ENCODE measurements at places on chromosomes 1 and 21. TPM values are rescaled to one million over a fixed set of nuclear protein-coding genes. Genes with fewer than 3 reads are reported as not detected.
A peak's percentile ranks its signal among the peaks of the same experiment; 100 is the strongest.

DNA sequence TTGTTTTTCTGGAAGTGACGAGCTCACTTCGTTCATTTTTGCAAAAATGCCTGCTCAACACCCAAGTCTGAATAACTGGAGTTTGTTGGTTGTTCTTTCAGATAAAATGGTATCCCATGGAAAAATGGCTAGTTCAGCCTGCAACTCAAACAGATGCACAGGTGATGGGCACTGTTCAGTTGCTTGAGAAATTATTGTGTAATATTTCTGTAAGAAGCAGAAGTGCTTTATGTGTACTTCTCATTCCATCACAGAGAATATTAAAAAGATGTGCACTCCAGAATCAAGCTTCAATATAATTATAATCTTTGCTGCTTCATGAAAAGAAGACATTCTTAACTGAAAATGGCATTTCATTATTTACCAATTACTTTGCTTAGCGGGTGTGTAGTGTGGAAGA is 9.1 kb downstream of the SYT2 start:
- no peak for DNase-seq

DNA sequence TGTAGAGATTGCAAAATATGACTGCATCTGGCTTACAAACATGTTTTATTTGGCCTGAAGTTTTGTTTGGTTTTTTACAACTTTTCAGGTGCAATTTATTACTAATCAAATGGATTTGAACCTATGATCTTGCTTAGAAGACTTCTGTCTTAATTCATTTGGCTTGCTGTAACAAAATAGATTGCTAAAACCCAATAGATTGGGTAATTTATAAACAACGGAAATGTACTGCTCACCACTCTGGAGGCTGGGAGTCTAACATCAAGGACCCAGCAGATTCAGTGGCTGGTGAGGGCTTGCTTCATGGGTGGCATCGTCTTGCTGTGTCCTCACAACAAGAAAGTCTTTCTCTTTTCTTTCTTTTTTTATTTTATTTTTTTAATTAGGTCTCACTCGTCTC is 72.9 kb downstream of the LBR start:
- no peak for DNase-seq

Gene FLG2
- total RNA-seq: not detected

GRCh38 chr1:85836736-85837135 is 128.5 kb upstream of the ZNHIT6 start:
- DNase-seq: no peak

DNA sequence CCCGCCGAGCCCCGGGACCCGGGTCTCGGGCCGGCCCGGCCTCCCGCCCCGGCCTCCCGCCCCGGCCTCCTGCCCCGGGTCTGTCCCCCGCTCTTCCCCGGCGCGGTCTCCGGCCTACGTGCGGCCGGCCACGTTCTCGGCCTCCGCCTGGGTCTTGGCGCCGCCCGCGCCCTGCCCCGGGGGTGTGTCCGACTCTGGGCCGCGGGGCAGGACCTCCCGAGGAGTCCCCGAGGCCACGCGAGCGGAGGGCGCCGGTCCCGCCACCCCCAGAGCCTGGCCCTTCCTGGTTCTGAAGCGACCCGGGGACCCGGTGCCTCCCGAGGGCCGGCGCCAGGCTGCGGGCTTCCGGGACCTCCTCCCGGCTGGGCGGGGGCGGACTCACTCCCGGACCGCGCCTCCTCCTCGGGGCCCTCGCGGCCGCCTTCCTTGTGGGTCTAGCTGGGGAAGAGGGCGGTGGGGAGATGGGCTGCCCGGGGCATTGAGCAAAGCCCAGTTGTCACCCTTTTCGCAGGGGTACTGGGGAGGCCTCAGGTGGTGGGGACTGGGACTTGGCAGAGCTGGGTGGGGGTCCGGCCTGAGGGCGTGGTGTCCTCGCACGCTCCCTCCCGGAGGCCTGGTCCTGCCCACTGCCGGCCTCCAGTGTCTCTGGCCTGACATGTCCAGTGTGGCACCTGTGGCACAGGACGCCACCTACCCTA is 558 bp downstream of the PFKL start:
- DNase-seq: peak; percentile 89

Gene ASCL5
- not detected for total RNA-seq

GRCh38 chr1:189431447-189431846 is 1046.2 kb downstream of the BRINP3 start:
- no peak for DNase-seq

- DNase-seq: no peak
These were observed 598.3 kb upstream of the CAMK1G start for GRCh38 chr1:208985231-208985630.

DNA sequence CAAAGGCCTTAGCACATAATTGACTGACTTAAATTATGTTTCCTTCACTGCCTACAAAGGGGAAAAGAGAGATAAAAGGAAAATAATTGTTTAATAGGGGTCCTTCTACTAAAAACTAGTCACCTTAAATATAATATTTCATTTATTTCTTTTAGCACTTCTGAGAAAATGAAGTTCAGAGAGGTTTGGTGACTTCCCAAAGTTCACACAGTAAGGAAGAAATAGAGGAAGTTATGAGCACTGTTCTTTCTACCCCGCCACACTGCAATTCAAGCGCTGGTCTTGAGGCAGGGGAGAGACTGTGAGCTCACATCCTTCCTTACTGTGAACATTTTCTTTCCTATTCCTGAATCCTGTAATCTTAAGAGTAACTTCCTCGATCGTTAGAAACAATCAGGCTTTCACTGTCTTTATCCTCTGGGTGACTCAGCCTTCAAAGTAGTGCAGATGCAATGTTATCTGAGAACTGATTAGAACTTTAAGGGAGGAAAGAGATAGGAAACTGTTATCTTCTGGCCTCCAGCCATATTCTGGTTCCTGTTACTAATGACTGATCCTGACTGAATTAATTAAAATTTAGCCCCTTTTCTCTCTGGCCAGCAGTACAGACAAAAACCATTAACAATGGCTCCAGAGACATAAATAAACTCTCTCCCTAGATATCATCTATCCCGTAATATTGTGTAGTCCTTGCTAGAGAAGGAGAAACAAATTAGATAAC is 6.8 kb downstream of the RGS5 start:
- DNase-seq: no peak

DNA sequence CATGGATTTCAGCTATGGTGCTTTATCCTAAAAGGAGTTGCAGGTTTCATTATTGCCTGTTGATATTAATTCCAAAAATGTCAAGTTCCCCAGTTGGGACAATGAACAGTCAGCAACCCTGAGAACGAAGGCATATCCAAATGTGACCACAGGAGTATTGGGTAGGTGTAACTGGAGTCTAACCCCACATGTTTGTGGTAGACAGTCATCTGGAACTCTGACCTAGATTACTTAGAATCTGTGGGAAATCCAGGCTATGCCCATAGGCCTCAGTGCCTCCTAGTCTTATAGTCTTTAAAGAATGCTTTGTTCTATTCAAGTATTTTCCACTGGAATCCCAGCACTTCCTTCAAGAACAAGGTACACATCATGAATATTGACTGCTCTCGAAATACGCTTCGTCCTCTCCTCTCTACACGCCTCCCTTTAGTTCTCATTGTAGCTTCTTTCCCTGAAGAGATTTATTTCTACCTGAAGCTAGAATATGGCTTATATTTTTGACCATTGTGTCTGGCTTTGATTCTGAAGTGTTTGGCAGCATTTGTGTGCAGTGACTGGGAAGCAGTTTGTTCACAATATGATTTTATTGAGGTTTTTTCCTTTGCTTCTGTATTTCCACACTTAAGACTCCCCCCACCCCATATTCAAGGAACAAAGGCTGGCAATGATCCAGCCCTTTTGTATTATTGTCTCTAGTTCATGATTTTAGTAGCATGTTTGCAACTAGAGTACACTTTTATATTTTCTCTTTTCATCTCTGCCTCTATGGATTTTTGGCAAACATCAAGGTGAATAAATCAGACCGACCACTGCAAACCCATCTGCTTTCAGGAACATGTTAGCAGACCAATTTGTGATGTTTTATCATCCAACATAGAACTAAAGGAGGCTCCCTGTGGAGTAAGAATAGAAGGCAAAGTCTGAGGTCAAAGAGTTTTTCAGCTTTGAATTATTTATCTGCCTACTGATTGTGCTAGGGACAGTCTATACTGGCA is 178.6 kb downstream of the GPR52 start:
- no peak for DNase-seq

Gene DMRTA2
- total RNA-seq: 0.08 TPM

DNA sequence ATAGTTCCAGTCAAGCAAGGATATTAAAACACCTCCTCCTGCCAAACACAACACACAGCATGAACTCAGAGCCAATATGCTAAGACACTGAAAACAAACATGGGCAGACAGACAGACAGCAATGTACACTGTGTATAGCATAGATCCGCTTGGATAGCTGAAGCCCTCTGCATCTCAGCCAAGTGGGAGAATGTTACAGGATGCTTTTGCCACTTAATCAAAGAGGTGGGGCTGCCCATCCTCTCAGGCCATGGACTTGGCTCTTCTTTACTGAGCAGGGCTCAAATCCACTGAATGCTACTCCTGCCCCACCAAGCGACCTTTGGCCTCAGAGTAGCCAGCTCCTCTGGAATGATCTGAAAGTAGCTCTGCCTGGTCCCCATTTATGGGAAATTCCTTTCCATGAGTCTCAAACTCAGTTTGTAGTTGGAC is 64.7 kb upstream of the NGF start:
- no peak for DNase-seq

All from cardiac septum (tissue), 1 donor.